ENCODE measurements at places on chromosomes 5 and 9.

- no peak for DNase-seq
These were observed 187.7 kb upstream of the POU5F2 start for GRCh38 chr5:93929131-93929530.

GRCh38 chr5:154714266-154714986, 40.8 kb upstream of the LARP1 start:
- no peak for DNase-seq

GRCh38 chr5:64637837-64638443, 52.4 kb upstream of the SHISAL2B start:
- DNase-seq = no peak

DNA sequence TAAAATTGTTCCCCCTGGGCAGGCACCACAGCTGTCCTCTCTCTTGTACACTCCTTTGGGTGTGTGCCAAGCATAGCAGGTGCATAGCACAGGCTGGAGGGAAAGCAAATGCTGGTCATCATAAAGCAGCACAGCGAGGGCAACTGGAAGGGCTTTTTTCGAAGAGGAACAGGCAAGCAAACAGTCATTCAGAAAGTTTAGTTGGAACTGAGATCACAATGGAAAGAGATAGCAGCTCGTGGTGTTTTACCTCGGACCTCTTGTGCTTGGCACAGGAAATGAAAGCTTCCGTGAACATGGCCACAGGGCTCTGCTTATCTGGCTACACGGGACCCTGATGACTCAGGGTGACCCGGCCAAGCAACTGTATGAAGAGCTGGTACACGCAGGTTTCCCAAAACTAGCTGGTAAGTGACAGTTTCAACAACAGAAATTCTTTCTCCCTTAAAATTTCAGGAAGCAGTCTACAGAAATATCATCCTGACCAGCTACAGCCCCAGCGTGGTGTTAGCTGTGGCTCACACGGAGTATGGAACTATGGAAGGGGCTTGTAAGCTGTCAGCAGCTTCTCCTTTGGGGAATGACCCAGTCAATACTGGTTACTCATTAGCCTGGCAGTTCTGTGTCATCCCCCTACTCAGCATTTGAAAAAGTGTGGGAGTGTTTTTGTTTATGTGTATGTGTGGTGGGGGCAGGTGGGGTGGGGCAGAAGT, 48.1 kb downstream of the POC5 start:
- DNase-seq = peak; percentile 28

DNA sequence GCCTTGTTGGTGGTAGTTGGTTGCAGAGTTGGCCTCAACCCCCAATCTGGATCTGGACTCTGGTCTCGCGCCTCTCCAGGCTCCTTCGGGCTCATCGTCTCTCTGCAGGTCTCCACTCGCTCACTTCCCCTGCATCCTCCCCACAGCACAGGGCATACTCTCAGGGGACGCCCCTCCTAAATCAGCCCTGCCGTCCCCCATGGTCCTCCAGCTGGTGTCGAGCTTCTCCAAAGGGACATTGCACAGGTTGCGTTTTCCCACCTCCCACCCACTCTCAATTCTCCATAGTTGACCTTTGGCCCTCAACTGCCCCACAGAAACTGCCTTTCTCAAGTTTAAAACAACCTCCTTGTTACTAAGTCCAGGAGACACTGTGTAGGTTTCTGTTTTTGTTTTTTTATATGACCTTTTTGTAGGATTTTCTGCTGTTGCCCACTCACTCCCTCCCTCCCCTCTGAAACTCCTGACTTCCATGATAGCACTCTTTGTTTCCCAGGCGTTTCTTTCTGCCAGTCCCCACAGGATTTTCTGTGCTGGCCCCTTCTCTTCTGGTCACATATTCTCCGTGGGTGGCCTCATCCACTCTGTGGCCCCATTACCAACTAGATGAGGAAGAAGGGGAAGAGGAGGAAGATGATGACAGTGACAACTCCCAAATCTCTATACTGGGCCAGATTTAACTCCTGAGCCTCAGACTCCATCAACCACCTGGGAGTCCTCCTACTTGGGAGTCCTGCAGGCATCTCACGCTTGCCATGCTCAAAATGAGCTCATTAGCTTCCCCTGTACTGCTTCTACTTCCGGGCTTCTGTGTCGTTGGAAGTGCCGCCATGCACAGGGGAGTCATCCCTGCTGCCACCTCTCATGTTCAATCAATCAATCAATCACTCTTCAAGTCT, 50.3 kb downstream of the ALG2 start:
- no peak for DNase-seq

DNA sequence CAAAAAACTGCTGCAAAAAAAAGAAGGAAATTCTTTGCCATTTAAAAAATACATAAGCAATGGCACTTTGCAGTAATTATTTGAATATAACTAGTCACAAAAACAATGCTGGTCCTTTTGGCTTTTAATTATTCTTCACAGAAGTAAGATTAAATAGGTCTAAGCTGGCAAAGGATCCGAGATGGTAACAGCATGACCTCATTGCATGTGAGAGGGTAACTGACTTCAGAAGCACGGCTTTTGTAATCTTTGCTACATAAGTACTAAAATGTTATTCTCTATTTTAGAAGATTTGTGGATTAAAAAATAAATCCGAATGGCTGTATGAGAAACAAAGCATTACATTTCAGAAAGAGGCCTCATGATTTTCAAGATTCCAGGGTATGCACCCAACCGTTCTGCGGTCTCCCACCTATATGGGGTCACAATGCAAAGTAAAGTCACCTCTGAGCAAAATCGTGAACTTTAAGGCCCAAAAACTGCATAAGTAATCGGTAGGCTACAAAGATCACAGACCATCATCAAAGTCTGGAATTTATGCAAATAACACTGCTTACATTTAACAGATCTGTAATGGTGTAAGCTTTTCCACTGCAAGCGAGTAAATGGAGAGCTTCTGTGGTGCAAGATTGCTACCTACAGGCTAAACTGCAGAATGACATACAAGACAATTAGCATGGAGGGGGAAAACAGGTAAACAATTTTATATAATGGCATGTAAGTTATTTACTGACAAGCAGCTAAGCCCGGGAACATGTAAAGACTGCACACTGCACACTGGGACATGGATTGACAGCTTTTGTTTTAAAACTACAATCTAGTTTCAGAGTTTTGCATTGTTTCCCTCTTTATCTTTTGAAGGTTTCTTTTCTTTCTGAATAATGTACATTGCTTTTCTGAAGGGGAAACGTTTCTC, 231.6 kb downstream of the SLF1 start:
- DNase-seq = peak; percentile 6

DNA sequence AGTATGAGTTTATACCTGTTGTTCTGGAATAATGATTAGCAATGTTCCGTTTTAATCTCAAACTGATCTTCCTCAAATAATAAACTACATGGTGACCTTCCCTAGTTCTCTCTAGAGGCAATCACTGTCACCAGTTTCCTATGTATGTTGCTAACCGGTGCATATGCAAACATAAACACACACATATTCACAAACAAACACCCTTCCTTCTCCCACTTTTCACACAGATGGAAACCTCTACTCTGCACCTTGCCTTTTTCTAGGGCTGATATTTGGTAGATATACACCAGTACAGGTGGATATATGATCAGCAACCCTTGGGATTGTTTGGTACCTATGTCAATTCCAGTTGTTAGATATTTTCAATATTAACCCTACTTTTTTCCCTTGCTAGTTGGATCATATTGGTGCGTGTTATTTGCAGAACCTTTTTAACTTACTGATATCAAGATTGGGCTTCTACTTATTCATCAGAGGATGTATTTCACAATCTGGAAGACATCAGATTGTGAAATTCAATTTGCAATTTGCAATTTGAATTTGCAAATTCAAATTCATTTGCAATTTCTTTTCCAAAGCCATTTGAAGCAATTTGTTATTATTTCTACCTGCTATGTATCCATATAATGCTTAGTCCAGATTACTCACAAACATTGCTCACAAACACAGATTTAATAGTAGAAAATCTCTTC, 12.6 kb downstream of the FYB1 start:
- DNase-seq = no peak

- no peak for DNase-seq
These were observed 486.6 kb downstream of the CCDC171 start for GRCh38 chr9:16039218-16039987.

- DNase-seq = peak; percentile 18
These were observed 74.0 kb downstream of the UBAP1 start for GRCh38 chr9:34252670-34253459.

DNA sequence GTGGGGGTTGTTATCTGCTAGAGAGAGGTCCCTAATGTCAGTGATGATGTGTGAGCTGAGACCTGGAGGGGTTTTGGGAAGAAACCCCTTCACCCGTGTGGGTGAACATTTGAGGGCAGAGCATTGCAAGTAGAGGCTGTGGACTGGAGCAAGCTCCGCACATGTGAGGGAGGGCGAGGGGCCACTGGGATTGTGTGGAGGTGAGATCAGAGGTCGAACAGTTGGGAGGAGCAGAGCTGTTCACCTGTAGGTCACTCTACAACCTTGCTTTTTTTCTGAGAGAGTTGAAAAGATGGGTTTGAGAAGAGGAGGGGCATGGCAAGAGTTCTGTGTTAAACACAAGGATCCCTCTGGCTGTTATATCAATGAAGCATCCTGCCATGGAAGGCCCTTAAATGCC, 480.4 kb upstream of the ZNF608 start:
- DNase-seq = no peak

- DNase-seq = no peak
These were observed 18.4 kb downstream of the ZNF346 start for GRCh38 chr5:177040814-177041420.

- no peak for DNase-seq
These were observed 21.9 kb downstream of the PTGS1 start for GRCh38 chr9:122392714-122393113.

GRCh38 chr5:127602481-127602880, 46.4 kb upstream of the CTXN3 start:
- DNase-seq = no peak

GRCh38 chr9:135306699-135307098, 172.9 kb upstream of the PPP1R26 start:
- DNase-seq = no peak

GRCh38 chr9:80841888-80842287, 847.5 kb downstream of the TLE1 start:
- DNase-seq = no peak

DNA sequence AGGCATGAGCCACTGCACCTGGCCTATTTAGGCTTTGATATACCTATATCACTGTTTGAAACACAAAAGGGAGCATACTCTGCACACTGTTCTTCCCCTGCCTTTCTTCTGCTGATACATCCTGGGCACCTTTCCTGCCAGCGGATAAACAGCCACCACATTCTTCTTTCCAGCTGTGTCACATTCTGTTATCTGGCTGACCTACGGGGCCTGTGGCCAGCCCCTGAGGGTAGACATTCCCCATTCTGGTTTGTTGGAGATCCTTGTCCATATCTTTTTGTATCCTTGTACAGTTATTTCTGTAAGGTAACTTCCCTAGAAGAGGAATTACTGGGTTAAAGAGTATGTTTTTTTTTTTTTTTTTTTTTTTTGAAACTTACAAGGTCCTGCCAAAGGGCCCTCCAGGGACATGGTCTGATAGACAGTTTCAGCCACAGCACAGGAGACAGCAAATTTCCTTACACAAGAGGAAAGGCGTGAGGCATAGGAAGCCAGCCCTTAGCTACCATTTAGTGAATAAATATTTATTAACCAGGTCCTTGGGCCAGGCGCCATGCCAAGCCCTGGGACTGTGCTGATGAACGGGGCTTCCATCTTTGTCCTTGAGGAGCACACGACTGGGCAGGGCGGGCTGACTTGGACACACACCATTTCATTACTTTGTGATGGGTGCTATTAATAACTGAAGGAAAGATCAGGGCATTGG, 57.8 kb downstream of the ERGIC1 start:
- no peak for DNase-seq

DNA sequence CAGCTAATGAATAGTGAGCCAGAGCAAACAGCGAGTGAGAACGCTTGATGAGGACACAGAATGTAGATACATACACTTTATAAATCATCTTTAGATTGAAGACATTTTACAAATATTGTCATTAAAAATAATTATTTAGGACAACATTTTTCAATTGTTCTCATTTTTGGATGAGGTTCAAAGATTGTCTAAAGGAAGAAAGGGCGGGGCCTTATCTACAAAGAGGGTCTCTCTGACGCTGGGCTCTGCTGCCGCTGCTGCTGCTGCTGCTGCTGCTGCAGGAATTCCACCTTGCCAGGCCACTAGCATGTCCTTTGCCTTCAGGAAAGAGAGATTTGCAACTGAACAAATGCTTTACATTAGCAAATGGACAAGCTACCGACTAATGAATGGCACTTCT, 220.7 kb upstream of the TMEM161B start:
- no peak for DNase-seq

DNA sequence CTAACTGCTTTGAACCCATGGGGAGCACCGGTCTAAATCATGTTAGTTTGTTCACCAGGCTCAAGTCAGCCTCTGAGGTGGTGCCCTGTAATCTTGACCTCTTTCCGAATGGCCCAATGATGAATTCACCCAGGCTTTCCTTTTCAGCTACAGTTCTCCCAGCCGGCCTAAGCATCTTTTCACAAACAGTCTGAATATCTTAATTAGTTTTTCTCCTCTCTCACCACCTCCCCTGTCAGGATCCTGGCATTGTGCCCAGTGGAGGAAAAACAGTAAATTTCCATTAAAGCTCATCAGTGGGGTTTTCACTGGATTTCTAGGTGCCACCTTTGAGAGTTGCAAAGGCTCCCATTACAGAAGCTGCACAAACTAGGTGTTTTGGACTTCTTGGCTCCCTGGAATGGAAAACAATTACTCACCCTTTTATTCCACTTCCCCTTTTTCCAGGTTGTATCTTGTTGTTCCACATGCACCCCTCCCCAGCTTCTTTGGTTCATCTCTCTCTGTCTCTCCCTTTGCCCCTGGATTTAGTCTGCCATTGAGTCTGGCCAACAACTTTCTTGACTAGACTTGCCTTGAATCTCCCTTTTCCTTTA, 69.4 kb upstream of the ADAMTSL1 start:
- DNase-seq = no peak

DNA sequence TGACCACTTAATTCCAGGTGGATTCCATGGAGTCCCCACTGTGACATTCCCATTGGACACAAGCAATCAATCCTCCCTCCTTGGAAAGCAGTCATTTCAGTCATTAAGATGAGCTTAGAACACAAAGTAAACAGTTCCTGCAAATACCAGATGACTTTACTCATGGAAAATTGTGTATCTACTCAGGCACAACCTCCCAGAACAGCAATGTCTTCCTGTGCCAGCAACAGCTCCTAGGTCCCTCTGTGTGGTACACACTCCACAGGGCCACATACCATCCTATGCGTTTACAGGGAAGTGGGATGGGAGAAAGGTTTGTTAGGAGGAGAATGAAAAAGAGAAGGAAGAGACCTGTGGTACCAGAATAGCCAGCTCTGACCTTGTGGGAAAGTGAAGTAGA, 53.7 kb downstream of the MTMR12 start:
- no peak for DNase-seq

- DNase-seq = no peak
These were observed 30.3 kb upstream of the TEK start for GRCh38 chr9:27078685-27079084.

- no peak for DNase-seq
These were observed 205.2 kb downstream of the CAAP1 start for GRCh38 chr9:26687421-26687820.
